ENCODE measurements at places on chromosomes 12 and 14. TPM values are rescaled to one million over a fixed set of nuclear protein-coding genes. Genes with fewer than 3 reads are reported as not detected.

- DNase-seq = no peak
Measured at GRCh38 chr12:16118586-16118985, 158.9 kb downstream of the SLC15A5 start.

TBX3 gene
- polyA plus RNA-seq = 3.5 TPM

DNA sequence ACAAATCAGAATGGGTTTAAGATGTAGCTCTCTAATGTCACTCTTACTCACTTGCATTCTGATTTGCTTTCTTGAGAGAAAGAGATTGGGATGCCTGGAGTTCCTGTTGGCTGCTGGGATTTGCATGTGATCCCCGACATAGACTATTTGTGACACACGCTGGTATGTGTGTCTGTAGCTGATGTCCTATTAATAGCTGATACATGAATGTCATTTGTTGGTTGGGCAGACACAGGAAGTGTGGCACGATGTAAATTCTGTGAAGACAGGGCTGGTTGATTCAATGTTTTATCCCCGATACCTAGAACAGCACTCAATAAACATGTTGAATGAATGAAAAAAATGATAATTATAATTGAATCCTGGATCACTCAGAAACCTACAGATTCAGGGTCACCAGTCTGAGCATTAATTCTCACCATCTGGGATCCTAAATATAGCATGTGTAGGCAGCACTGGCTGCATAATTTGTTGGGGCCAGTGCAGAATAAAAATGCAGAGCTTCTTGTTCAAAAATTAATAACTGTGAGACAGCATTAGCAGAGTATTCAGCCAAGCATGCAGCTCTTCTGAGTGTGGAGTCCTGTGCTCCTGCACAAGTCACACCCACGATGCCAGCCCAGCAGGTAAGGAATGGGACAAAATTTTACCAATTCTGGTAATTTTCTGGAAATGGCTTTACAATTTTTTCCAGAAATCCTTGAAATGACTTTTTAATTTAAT, 35.5 kb upstream of the SOCS2 start:
- peak; percentile 13 for DNase-seq

DNA sequence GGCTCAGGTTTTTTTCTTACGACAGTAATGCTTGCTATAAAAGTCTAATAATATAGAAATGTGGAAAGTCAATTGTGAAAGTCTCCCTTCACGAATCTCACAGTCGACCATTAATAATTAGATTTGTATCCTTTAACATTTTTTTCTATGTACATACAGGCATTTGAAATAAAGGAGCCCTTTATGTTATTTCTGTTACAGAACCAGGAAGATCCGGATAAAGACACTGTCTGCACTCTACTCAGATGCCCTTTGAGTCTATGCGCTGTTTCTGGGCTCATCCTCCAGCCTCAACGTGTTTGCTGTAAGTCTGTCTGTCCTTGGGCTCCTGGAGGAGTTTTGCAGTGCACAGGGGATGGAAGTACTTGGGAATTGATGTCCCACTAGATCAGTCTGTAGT, 212.2 kb upstream of the ATP2B1 start:
- no peak for DNase-seq

DNA sequence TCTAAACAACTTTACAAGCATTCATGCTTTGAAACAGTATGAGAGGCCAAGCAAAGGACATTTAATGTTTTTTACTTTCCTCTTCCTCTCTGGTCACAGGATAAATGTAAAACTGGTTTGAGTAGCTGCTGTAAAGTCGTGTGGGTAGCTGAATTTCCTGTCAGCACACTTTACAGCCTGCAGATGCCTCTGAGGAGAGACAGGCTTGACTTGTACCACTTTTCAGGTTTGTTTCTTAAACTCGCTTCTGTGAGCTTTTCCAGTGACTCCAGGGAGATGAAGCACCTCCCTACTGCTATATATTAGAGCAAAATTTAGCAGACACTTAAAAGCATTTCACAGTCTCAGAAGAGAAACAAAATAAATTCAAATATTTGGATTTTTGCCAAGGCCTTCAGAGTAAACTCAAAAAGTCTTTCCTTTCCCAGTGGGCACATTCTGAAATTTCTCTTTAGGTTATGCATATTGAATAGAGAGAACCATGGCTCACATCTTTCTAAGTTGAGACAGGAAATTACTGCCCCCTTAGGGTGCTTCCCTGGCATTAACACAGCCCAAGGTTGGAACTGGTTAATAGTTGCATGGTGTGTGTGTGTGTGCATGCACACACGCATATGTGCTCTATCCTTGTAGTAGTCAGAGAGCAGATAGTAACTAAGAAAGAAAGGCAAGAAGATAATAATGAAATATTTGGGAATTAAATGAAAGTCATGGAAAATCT, 557.3 kb upstream of the MIS18BP1 start:
- no peak for DNase-seq

GRCh38 chr12:89821896-89822295, 113.3 kb upstream of the ATP2B1 start:
- DNase-seq = no peak

DNA sequence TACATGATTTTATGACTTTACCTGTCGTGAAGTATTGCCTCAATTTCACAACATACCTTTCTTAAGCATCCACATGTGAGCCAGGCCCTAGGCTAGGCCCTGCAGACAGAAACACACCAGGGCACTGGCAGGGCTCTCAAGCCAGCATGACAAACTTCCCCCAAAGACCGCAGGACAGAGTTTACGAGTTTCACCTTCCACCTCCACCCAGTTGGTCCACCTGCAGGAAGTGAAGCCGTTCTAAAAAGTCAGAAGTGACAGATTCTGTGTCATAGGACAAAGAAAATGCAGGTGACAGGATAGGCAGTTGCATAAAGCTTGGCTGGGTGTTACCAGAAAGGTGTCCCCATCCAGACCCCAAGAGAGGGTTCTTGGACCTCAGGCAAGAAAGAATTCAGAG, 382.3 kb downstream of the PCNX1 start:
- no peak for DNase-seq

PARPBP gene
- polyA plus RNA-seq = 4.9 TPM

DNA sequence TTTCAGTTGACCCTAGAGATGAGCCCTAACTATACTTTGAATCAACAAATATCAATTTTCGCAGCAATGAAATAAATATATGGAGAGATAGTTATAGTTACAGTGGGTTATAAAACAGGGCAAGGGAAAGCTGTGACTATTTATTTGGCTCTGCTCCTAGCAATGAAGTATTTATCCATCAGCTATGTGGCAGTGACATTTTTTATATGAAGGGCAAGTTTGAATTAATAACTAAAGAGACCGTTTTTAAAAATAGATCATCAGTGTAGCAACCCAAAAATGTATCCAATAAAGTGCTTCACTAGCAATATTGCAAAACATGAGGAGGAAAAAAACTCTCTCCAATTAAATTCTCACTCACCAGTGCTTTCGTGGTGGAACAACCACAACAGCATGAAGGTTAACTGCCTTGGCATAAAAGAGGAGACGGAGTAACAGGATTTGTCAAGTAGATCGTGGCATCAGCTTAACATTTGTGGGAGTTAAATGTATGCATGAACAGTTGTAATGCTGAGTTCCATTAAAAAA, 58.1 kb upstream of the NUDT4 start:
- DNase-seq = no peak

GRCh38 chr12:106645074-106645421, 62.2 kb downstream of the RFX4 start:
- DNase-seq = peak; percentile 71

DNA sequence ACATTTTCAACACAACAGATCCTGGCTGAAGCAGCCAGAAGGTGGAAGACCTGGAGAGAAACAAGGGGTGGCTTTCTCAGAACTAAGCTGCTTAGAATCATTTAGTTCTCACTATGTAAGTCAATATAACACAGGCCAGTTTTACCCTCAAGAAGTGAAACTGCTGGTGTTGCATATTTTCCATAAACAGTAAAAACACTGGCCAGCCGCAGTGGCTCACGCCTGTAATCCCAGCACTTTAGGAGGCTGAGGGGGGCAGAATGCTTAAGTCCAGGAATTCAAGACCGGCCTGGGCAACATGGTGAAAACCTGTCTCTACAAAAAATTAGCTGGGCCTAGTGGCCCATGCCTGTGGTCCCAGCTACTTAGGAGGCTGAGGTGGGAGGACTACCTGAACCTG, 11.6 kb downstream of the STX2 start:
- peak; percentile 41 for DNase-seq

DNA sequence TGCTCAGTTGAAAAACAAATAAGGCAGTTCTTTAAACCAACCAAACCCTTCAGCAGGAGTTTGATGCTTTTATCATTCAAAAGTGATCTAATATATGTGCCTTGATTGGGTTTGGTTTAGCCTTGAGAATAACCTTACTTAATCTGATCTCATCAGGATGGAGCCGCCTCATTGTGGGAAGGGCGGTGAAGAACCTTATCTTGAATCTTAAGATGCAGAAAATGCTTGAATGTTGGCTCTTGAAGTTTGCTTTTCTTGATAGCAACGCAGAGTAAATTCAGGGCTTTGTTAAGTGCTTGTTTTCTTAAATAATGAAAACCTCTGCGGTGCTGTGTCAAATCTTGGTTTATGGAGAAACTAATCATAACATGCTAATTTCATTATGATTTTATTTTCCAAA, 138.2 kb downstream of the MON2 start:
- peak; percentile 47 for DNase-seq

DNA sequence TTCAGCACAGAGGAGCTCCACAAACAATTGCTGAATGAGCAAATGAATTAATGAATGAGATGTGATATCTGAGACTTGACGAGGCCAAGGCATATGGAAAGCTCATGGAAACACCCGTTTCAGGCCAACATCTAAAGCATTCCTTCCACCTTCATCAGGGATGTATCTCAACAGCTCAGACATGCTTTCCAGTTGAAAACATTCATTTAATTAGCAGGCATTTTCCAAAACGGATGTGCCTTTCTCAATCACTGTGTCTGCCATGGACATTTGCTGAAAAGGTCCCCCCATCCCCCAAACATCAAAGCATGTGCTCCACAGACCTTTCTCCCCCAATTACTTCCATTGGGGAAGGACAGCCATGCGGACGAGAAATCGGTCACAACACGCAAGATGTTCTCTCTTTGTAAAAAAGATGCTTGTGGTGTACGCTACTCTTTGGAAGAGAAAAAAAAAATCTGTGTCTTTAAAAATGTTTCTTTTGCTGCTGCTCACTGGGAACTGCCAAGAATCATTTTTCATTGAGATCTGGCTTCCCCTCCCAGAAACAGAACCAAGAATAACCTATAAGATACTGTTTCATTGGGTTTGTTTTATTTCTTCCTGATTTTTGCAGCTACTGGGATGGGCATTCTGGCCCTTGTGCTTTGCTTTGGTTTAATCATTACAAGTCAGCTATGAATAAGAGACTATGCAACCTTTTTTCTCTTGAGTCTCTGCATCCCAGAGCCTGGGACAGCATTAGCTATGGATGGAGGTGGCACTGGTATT, 528.2 kb downstream of the MED13L start:
- DNase-seq = no peak

- DNase-seq = no peak
Measured at GRCh38 chr14:22579881-22580280, 9.1 kb downstream of the DAD1 start.

SPRYD3 gene
- 30.5 TPM for polyA plus RNA-seq

GRCh38 chr12:80269803-80270552, 170.6 kb downstream of the OTOGL start:
- peak; percentile 74 for DNase-seq

NUBPL gene
- polyA plus RNA-seq = 4.2 TPM

- no peak for DNase-seq
Measured at GRCh38 chr14:64889352-64889751, 9.6 kb upstream of the SPTB start.

ZCRB1 gene
- 97.5 TPM for polyA plus RNA-seq

AMN gene
- 12.8 TPM for polyA plus RNA-seq

DNA sequence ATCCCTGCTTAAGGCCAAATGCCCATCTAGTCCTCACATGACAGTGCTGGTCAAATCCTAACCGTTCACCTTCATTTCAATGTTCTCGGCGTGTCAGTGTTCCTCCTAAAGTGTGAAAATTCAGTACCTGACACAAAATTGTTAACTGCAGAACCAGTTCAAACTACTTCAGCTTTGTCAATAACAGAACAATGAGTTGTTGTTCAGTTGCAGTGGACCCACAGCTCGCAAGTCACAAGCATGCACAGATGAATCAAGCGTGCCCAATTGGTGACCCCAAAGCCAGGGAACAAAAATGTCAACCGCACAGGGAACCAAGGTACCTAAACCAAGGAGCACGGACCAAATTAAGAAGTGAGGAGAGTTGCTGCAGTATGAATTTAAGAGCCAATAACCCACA, 23.2 kb downstream of the NRDE2 start:
- DNase-seq = no peak

KCNJ8 gene
- polyA plus RNA-seq = 5.8 TPM

DMAC2L gene
- 18.5 TPM for polyA plus RNA-seq

Measured in stomach (tissue), 19 donors.